NCI-H2171 (cell line): ENCODE measurements at places on chromosomes 16 and 17.

DNA sequence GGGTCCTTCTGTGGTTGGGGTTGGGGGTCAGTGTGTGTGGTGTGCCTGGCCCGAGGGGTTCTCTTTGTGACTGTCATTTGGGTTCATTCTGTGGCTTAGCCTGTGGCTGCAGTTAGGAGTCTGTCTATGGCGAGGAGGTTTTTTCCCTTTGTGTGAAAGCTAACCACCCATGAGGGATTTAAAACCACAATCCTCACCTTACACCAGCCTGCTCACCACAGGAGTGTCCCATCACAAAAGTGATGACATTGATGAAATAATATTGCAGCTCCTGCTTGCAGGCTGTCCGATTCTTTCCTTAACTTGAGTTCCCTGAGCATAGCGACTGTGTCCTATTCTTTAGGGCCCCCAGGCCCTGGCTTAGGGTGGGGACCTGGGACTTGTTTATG, 113.6 kb downstream of the RAP1GAP2 start:
- DNase-seq: no peak

DNA sequence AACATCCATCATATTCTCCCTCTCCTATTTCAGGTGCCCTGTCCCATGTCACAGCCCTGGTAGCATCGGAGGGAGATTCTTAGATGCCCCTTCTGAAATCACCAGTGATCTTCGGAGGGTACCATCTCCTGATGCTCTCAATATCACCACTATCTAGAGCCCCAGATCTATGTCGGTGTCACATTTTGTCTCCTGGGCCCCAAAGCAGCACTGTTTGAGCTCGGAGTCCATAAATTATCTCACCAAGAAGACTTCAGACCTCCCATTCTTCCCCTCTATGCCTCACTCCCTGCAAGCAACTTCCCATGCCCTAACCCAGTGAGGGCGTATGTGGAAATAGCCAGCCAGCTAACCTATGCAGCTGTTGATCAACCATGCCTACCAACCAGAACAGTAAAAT, 51.5 kb upstream of the NLK start:
- no peak for DNase-seq

GRCh38 chr17:46736100-46736499, 82.4 kb downstream of the WNT3 start:
- DNase-seq: no peak

DNA sequence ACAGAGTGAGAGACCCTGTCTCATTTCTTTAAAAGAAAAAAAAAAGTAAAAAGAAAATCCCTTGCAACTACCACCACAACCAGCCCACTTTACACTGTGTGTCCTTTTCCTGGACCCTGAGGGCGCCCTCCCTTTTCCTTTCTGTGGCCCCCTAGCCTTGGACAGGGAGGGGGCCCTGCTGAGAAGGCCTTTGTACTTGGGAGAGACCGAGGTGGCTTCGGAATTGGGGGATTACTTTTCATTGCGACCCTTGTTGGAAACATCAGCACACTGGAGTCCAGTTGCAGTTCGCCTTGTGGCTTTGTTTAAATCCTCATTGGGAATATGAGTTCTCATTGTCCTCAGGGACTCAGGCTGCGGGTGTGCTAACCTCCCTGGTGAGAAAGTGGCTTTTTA, 9.4 kb upstream of the DNASE1 start:
- no peak for DNase-seq

GRCh38 chr16:29857133-29857760, 5.8 kb downstream of the CDIPT start:
- DNase-seq: no peak

DNA sequence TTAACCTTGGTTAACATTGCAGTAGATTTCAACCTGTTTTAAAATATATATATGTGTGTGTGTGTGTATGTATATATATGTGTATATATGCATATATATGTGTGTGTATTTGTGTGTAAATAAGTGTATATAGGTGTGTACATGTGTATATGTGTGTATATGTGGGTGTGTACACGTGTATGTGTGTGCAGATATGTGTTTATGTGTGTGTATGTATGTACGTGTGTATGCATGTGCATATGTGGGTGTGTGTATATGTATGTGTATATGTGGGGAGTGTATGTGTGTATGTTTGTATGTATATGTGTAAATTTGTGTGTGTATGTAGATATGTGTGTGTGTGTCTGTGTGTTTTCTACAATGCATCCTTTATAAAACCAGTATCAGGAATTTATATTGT, 205.5 kb upstream of the FOXF1 start:
- DNase-seq: no peak

DNA sequence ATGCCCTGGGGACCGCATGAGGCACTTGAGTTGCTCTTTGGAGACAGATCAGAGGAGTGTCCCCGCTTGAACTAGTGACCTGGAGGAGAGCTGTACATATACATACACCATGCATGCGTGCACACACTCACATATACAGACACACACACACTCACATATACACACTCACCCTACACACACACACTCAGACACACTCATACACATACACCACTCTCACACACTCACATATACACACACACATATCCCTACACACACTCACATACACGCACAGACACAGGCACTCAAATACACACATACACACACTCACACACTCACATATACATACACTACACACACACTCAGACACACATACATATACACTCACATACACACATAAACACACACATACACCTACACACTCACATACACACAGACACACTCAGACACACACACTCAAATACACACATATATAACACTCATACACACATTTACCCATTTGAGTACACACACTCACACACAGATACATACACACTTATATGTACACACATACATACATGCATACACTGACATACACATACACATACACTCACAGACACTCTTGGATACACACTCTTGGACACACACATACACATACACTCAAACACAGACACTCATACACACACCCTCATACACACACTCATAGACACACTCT, 5.4 kb upstream of the MPP2 start:
- DNase-seq: no peak

GRCh38 chr16:87757841-87758426, 7.9 kb downstream of the KLHDC4 start:
- DNase-seq: no peak

DNA sequence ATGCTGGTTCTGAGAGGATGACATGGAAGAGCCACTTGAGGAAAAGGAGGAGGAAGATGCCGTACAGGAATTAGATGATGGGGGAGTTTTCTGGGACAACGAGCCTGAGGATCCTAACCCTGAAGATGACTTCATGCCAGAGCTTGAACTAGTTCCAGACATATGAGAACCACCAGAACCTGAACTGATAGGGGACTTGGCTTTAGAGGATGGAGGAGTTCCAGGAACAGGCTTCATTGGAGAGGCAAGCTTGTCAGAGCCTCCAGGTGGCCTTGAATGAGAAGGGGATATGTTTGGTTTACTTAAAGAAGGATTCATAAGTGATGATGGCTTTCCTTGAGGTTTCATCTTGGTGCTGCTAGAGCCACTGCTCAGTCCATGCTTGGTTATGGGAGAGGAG, 6.9 kb upstream of the FBXL20 start:
- DNase-seq: no peak
